Kidney epithelial cell (primary cell): ENCODE measurements at places on chromosomes 2 and 18. TPM values are rescaled to one million over a fixed set of nuclear protein-coding genes. Genes with fewer than 3 reads are reported as not detected.

DNA sequence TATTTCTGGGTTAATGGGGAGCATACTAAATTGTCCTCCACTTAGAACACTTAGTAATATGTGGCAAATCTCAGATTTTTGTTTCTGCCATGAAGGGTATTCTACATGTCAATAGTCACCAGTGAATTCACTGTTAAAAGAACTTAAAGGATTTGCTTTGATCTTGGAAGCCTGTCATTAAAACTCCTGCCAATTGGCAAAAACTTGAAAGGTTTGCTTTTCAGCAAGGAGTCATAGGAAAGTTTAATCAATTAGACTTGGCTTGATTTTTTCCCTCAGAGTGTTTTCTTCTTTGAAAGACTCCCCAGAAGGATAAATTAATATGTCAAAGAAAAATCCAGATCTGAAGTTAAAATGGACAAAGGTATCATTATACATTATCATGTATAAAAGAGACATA, 671.9 kb upstream of the PKDCC start:
- DNase-seq, result no peak

DNA sequence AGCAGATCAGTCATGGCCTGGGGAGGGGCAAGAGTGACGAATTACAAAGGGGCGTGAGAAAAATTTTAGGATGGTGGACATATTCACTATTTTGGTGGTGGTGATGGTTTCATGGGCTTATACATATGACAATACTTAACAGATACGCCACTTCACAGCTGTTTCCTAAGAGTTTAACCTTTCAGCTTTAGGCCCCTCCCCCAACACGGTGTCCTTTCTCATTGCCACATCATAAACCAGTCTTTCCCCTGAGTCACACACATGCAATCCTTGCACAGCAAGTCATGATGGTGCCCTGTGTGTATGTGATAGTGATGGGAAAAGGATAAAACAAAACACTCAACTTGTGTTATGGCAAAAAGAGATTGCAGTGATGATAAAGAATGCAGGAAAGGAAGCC, 47.6 kb upstream of the IL1R1 start:
- no peak for DNase-seq

DNA sequence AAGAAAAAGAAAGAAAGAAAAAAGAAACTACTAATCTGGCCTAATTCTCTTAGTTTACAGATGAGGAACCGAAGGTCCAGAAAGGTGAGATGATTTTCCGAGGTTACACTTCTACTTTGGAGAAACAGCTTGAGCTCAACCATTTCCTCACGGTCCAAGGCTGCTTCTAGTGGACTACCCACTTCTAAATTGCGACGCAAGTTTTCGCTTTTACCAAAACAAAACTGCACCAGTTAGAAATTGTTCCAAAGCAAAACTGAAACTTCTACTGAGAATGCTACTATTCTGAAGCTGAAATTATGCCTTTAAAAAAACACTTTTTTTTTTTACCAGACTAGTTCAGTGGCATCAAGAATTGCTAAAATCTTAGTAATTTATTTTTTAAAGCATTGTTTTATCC, 101.6 kb downstream of the INO80D start:
- no peak for DNase-seq

The UCN gene
- 1.6 and 1.7 TPM in 2 replicates for total RNA-seq

GRCh38 chr2:126894585-126895182, 4.0 kb upstream of the TEX51 start:
- no peak for DNase-seq

DNA sequence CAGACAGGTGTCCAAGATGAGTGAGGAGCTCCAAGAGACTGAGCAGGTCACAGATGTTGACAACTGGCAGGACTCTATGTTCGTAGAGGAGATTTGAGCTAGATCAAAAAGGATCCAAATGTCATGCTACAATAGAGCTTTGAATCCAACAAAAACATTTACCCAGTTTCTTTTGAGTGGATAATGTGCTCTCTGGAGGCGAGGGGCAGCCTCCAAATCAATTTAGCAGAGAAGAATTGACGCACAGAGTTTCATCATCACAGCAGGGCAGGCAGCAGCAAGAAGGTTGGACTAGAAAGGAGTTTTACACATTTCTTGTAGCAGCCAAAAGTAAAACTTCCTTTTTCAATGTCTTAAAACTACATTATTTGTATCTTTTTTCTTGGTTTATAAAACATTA, 653.0 kb downstream of the RNF144A start:
- DNase-seq, result no peak

GRCh38 chr2:45084361-45085020, 75.2 kb upstream of the SIX2 start:
- no peak for DNase-seq

The GREB1 gene
- total RNA-seq, result 2.8 and 4.8 TPM in 2 replicates

DNA sequence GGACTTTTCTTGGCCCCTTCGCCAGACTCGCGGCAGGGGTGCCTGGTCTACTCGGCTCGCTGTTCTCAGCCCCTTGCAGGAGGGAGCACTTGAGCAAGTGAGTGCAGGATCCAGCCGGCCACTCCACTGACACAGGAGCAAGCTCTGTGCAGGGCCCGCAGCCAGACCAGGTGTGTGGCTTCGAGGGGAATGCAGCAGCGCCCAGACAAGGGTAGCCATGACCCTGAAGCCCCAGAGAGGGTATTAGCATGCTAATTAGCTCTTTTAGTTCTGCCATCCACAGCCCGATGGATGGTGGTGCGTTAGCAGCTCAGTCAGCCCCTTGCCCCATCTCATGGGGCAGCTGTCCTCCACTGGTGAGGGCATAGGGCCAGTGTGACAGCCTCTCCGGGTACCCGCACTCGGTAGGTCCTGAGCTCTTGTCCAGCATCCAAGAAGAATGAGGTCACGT, 103.2 kb upstream of the HS6ST1 start:
- DNase-seq, result no peak

The GDF7 gene
- 0.04 and 0.07 TPM in 2 replicates for total RNA-seq
